ENCODE measurements at places on chromosomes 13 and 19.
A peak's percentile ranks its signal among the peaks of the same experiment; 100 is the strongest.

DNA sequence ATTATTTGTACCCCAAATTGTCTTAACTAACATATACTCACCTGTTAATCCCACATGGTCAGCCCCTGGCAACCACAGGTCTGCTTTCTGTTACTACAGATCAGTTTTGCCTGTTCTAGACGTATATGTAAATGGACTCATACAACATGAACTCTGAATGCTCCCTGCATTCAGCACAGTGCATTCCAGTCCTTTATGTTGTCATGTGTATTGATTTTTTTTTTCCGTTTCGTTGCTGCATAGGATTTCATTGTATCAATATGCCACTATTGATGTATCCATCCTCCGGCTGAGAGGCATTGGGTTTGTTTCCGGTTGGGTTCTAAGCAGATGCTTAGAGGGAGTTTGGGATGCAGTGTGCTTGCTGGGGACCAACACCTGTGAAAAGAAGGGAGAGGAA, 36.1 kb upstream of the TNFRSF19 start:
- DNase-seq: no peak

DNA sequence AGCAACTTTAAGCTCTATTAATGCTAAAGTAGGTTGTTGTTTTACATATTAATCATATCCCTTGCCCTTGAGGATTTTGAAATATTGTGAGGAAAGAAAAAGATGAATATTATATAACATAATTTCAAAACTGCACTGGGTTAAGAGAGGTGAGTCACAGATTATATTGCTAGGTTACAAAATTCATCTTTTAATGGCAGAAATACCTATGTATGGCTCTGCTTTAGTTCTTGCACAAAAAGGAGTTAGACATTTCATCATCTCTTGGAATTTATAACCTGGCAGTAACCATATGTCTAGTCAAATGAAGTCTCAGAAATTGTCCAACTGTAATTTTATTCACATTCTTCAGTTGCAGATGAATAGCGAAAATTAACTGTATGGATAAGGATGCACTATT, 2041.1 kb downstream of the OLFM4 start:
- DNase-seq: no peak

GRCh38 chr19:11192957-11193939, 4.1 kb downstream of the KANK2 start:
- no peak for DNase-seq

DNA sequence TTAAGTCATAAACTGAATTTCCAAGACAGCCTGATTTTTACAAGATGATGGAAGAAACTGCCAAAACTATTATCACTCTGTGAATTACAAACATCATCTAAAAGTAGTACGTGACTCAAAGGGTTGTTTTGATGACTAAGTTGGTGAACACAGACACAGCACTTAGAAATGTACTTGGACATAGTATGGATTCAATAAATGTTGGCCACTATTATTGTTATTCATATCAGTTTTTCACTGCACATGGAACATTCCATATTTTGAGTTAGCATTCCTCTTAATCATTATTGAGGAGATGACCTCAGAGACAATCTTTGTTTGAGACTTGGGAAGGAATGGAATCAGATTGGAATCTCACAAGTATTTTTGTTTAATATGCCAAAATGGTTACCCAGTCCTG, 172.9 kb downstream of the OXGR1 start:
- DNase-seq: no peak

DNA sequence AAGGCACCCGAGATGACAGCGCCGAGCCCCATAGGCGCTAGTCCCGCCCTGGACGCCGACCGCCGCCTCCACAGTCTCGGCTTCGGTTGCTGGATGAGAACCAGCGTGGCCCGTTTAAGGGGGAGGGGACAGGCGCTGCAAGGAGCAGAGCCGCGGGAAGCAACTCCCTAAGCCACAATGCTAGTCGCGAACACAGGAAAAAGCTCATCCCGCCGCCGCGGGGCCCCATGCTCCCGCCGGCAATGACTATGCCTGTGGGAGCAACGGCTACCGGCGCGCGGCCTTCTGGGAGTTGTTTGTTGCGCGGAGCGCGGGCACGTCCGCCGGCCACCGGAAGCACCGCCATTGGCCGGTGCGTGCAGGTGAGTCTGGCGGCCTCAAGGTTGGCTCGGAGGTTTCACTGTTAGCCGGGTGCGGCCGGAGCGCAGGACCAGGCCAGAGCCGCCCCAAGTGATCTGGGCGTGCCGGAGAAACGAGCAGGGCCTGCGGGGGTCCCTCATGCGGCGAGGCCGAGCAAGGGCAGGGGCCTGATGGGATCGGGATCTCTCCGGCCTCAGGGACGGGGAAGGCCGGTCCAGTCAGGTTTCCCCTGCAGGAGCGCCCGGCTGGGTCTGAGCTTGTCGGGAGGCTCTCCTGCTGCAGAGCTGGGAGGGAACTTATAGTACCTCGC, at the start of gene ZNF544:
Gene ZNF544, plus strand, starts transcription at position 330 of the 670 bp plus-strand sequence. CDS start 15,110 bp downstream, outside the sequence.
- DNase-seq: peak; percentile 40

DNA sequence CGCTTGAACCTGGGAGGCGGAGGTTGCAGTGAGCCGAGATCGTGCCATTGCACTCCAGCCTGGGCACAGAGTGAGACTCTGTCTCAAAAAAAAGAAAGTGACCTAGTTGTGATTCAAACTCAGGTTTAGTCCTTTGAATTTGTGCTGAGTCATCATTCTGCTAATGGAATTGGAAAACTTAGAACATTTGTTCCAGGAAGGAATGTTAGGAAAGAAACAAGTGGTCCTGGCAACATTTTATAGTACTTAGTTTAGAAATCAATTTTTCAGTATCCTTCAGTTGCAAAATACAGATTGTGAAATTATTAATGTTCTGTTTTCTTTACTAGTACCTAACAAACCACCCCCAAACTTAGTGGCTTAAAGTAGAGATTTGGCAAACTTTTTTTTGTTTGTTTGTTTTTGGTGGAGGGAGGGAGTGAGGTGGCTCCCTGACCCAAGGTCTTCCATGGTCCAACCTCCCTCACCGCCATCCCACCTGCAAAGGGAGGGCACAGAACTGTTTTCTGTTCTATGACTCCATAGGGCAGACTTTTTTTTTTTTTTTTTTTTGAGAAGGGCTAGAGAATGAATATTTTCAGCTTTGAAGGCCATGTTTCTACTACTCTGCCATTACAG, 9.2 kb upstream of the SULT2A1 start:
- no peak for DNase-seq

- DNase-seq: no peak
These were observed 3.9 kb upstream of the GPR183 start for GRCh38 chr13:99311137-99311536.

- no peak for DNase-seq
These were observed 80.3 kb downstream of the UFM1 start for GRCh38 chr13:38429916-38430315.

DNA sequence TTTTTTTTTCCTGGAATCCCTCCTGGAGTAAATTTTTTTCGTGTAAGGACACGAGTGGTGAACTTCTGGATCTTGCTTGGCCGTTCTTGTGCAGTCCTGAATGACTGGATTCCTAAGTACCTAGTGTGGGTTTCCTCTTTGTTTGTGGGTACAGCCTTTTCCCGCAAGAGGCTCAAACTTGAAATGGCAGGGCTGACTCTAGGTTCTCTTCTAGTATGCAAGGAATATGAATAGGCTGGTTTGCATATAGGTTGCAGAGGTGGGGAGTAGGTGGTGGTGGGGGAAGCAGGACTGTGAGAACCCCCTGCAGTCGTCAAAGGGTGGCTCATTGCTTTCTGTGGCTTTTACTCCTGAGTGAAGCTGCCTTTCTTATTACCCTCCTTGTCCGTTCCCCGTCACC, 13.6 kb downstream of the UBAC2 start:
- no peak for DNase-seq

- DNase-seq: no peak
These were observed 66.4 kb downstream of the SPACA7 start for GRCh38 chr13:112442483-112443090.

DNA sequence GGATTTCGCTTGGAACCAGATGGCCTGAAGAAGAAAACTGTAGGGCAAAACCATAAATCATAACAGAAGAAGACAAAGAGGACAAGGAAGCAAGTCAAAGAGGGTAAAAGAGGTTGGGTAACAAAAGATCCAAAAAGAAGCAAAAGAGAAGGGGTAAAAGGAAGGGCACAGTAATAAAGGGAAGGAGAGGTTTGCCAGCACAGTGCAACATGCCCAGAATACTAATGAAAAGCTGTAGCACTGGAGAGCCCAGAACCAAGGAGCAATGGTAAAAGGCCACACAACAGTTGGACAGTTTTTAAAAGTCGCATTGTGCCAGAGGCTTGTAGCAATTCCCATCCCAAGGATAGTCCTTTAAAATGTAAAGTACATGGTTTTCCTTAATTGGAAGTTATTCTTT, 506.6 kb downstream of the PCDH9 start:
- no peak for DNase-seq

- DNase-seq: peak; percentile 67
These were observed 27.7 kb downstream of the GADD45B start for GRCh38 chr19:2503521-2504109.

DNA sequence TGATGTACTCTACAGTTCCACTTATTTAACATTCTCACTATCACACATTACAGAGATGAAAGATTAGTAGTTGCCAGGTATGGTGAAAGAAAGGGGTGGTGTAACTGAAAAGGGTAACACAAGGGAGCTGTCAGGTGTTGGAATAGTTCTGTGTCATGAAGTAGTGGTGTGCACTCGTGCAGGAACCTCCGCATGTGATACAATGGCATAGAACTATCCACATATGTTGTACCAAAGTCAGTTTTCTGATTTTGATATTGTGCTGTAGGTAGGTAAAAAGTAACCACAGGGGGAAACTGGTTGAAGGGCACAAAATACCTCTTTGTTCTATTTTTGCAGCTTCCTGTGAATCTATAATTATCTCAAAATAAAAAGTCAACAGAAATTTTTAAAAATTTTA, 24.4 kb upstream of the RPL21 start:
- DNase-seq: no peak

- DNase-seq: no peak
These were observed 920 bp upstream of the ANO8 start for GRCh38 chr19:17335575-17335974.

GRCh38 chr13:113272701-113273181, 24.3 kb upstream of the LAMP1 start:
- DNase-seq: no peak

DNA sequence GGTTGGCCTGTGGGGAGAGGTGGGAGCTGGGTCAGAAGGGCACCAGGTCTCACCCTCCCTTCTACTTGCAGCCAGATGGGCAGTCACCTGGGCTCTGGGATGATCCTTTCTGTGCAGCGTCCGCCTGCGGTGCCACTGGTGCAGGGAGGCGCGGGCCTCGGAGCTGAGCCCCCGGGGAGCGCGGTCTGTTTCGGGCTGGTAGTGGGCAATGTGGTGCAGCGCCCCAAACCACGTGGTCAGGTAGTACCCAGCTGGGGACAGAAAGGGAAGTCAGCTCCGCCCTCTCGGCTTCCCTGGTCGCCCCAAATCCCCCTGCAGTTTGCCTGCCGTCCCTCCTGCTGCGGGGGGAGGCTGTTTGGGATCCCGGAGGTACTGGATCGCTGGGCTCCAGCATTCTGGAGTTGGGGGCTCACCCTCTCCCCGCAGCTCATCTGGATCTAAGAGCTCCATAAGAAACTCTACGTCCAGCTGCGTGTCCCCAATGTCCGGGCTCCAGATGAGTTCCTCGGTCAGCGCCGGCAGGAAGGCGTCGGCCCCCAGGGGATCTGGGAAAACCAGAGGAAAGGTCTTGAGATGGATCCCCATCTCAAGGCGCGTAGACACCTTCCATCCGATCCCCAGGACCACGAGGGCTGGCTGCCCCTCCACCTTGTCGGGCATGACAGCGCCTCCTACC, 8.8 kb downstream of the RINL start:
- DNase-seq: no peak

- no peak for DNase-seq
These were observed 20.4 kb upstream of the TNFSF13B start for GRCh38 chr13:108249150-108249549.

- no peak for DNase-seq
These were observed 5.4 kb downstream of the CD320 start for GRCh38 chr19:8302734-8303133.

DNA sequence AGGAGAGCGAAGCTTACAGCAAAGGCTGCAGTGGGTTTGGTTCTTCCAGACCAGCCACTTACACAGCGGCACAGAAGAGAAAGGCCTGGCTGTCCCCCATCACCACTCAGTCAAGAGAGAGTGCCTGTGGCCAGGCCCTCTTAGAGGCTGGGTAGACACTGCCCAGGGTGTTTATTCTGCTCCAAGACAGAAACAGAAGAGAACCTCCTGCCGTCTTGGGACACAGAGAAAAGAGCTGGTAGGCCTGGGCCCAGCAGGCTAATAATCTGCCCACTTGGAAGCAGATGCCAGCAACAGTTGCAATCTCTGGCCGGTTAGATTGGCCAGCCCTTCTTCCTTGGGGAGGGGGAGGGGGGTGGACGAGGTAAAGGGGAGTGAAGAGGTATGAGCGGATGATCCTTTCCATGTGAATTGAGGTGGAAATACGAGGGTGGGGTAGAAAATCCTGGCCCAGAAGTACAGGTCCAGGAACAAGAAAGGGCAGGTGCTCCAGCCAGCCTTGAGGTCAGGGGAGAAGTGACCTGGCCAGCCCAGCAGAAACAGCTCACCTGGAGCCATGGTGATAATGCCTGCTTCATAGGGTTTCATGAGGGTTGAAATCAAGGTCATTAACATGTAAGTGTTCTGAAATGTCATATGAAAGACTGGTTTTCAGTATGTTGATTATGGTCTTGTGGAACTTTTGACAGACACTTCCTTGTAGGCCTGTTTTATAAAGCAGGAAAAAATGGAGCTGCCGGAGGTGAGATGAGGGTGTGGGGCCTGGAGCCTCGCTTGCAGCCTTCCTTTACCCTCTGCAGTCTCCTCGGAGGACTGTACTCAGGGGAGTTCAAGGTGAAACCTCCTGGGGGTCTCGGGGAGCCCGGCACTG, 116.9 kb downstream of the SIPA1L3 start:
- DNase-seq: no peak

DNA sequence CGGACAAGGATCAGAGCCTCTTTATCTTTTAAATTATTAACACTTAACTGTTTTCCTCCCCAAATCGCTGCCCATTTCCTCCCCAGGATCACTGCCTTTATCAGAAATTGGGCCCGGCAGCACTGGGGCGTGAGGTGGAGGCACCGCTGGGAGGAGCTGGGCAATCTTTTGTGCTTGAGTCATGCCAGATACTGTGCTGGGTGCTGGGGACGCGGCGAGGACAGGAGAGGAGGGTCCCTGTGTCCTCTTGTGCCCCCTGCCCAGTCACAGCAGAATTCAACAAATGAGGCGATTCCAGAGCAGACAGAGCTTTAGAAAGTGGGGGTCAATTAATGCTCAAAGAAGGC, 347.8 kb downstream of the ZNF536 start:
- DNase-seq: no peak

DNA sequence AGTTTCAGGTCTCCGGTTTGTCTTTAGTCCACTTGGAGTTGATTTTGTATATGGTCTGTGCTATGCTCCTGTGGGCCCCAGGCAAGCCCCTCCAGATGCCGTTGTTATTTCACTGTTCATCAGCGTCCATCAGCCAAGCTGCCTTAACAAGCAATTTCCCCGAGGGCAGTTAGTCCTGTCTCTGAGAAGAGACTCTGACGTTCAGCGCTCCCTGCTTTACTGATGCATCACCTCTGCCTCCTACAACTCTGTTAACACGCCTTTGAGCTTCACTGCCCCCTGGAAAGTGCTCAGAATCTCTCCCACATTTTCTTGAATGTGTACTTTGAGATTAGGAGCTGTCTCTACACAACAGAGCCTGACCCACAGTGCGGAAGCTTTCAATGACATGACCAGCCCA, 41.8 kb upstream of the UBAC2 start:
- DNase-seq: no peak

GRCh38 chr13:40613914-40614313, 52.5 kb downstream of the FOXO1 start:
- no peak for DNase-seq
